Stimulated activated CD4-positive, alpha-beta T cell treated with anti-CD3 and anti-CD28 coated beads, Interleukin-2, amount 100 ng/mL, for 24 hours (primary cell): ENCODE measurements at places on chromosomes 3 and 15.

DNA sequence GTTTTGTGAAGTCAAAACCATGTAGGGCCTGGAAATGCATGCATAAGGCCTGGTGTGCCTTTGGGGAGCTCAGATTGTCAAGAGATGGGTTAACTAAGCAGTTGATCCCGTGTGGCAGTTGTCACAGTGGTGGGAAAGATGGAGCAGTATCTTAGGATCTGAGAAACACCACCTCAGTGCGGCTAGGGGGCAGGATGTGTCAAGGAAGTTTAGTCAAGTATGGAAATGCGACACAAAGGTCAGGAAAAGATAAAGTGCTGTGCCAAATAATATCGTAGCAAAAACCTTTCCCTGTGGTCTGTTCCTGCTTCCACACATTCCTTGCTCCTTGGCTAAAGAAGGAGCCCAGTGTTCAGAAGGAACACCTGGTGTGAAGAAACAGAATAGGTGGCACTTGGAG, 396.4 kb downstream of the EDEM1 start:
- DNase-seq: no peak

- DNase-seq: no peak
Measured at GRCh38 chr15:50758712-50759205, 6.7 kb downstream of the SPPL2A start.

GRCh38 chr3:78875851-78876250, 891.9 kb downstream of the ROBO1 start:
- no peak for DNase-seq

- no peak for DNase-seq
Measured at GRCh38 chr15:67782691-67782991, 42.7 kb upstream of the SKOR1 start.

- DNase-seq: no peak
Measured at GRCh38 chr3:94175677-94176076, 112.8 kb downstream of the NSUN3 start.

- DNase-seq: no peak
Measured at GRCh38 chr3:13075986-13076654, 2.9 kb upstream of the IQSEC1 start.

DNA sequence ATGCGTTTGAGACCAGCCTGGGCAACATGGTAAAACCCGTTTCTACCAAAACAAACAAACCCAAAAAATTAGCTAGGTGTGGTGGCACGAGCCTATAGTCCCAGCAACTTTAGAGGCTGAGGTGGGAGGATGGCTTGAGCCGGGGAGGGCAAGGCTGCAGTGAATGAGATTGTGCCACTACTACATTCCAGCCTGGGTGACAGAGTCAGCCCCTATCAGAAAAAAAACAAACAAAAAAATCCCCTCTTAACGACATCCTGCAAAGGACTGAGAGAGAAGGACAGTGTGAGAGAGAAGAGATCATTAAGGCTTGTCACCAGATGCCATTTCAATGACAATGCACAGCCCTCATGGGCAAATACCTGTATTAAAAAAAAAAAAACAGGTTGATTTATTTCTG, 266.7 kb upstream of the ATP10A start:
- no peak for DNase-seq

DNA sequence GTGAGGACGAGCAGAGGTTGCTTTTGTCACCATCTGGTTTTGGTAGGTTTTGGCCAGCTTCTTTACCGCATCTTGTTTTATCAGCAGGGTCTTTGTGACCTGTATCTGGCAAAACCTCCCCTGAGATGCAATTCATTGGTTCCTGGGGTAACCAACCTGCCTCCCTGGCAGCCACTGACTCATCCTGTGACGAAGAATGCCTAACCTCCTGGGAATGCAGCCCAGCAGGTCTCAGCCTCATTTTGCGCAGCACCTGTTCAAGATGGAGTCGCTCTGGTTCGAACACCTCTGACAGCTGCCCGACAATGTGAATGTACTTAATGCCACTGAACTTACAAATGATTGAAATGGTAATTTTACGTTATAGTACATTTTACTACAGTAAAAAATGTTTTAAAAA, 6.8 kb upstream of the ADAMTS17 start:
- no peak for DNase-seq

- DNase-seq: peak; percentile 12
Measured at GRCh38 chr15:101049282-101049681, 130.1 kb downstream of the LRRK1 start.

DNA sequence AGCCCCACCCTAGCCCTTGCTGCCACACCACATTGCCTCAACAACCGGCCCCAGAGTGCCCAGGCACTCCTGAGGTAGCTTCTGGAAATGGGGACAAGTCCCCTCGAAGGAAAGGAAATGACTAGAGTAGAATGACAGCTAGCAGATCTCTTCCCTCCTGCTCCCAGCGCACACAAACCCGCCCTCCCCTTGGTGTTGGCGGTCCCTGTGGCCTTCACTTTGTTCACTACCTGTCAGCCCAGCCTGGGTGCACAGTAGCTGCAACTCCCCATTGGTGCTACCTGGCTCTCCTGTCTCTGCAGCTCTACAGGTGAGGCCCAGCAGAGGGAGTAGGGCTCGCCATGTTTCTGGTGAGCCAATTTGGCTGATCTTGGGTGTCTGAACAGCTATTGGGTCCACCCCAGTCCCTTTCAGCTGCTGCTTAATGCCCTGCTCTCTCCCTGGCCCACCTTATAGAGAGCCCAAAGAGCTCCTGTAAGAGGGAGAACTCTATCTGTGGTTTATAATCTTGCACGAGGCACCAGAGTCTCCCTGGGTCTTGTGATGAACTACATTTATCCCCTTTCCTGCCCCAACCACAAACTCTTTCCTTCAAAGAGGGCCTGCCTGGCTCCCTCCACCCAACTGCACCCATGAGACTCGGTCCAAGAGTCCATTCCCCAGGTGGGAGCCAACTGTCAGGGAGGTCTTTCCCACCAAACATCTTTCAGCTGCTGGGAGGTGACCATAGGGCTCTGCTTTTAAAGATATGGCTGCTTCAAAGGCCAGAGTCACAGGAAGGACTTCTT, 39.1 kb downstream of the MESD start:
- DNase-seq: no peak

DNA sequence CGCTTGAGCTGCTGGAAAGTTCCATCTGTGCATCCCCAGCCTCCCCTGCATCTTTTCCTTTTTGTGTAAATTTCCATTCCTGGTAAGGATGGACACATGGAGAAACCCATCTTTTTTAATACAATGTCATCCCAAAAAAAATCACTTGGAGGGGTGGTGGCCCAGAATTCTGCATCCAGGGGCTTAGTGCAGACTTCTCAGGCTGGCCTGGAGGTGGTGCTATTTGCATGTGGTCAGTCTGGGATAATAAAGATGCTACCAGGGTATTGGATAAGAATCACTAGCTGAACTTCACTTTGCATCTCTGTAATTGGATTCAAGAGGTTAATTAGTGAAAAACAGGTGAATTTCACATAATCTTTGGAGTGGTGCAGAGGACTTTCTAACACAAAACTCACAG, 1.8 kb upstream of the ZSCAN2 start:
- DNase-seq: peak; percentile 39

GRCh38 chr15:42063122-42063848, 31.1 kb downstream of the PLA2G4D start:
- no peak for DNase-seq

DNA sequence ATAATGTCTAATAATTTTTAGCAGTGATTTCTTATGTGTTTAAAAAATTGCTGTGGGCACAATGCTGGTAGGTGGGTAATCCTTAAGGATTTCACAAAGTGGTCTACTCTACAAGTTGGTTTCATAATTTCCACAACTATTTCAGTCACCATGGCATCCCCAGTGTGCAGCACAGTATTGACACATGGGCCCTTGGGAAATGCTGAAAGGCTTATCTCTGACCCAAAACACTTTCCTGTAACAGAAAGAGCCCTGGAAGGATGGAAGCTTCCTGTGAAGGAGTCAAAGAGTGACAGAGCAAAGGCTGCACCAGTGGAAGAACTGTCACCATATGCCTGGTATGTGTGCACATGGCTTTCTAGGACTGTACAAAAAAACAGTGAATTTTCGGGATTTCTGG, 153.7 kb downstream of the ANO10 start:
- no peak for DNase-seq

DNA sequence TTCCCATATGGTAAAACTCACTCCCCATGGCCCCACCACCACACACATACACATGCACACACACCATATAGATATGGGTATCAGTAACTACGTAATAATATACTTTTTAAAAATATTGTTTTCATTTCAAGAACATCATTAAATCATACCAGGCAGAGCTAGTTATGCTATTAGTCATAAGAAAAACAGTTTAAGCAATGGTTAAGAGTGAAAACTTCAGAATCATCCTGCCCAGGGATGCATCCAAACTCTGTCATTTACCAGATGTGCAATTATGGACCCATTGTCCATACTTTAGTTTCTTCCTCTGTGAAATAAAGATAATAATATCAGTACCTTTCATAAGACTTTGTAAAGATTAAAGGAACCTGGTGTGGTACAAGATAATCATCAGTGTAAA, 608.3 kb downstream of the RBMS3 start:
- DNase-seq: no peak

GRCh38 chr15:80036071-80036470, 23.4 kb upstream of the ZFAND6 start:
- DNase-seq: no peak

- no peak for DNase-seq
Measured at GRCh38 chr3:63578858-63579257, 73.6 kb upstream of the SNTN start.

DNA sequence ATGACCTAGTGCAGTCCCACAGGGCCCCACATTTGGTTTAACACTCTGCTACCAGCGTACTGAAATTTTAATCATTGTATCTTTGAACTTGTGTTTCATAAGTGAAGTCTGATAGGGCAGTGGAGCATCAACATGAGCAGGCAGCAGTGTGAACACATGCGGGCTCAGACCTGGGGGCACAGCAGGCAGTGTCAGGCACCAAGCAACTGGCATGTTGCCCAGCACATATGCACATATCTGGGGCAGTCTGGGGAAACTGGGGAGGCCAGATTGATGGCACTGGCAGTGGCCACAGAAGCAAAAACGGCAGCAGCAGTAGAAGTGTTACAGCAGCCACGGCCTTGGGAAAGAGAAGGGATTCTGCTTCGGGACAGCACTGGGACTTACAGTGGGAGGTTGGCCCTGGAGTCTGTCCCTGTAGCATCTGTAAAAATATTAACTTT, 353.9 kb upstream of the KCNMB2 start:
- DNase-seq: no peak
